ENCODE measurements at places on chromosomes 5 and 9. TPM values are rescaled to one million over a fixed set of nuclear protein-coding genes. Genes with fewer than 3 reads are reported as not detected.

SPINK7 gene
- not detected for total RNA-seq

OR13C5 gene
- total RNA-seq = not detected

IGFBPL1 gene
- total RNA-seq = not detected

NEURL1B gene
- total RNA-seq = 1.2 TPM

PTGDS gene
- 1.3 TPM for total RNA-seq

OR1L4 gene
- total RNA-seq = not detected

LCN9 gene
- not detected for total RNA-seq

MTX3 gene
- total RNA-seq = 35.2 TPM

NACC2 gene
- 7.8 TPM for total RNA-seq

SLC24A2 gene
- total RNA-seq = not detected

PLEKHG4B gene
- total RNA-seq = not detected

NUTM2G gene
- not detected for total RNA-seq

DOCK2 gene
- 229 TPM for total RNA-seq

CARTPT gene
- not detected for total RNA-seq

DNA sequence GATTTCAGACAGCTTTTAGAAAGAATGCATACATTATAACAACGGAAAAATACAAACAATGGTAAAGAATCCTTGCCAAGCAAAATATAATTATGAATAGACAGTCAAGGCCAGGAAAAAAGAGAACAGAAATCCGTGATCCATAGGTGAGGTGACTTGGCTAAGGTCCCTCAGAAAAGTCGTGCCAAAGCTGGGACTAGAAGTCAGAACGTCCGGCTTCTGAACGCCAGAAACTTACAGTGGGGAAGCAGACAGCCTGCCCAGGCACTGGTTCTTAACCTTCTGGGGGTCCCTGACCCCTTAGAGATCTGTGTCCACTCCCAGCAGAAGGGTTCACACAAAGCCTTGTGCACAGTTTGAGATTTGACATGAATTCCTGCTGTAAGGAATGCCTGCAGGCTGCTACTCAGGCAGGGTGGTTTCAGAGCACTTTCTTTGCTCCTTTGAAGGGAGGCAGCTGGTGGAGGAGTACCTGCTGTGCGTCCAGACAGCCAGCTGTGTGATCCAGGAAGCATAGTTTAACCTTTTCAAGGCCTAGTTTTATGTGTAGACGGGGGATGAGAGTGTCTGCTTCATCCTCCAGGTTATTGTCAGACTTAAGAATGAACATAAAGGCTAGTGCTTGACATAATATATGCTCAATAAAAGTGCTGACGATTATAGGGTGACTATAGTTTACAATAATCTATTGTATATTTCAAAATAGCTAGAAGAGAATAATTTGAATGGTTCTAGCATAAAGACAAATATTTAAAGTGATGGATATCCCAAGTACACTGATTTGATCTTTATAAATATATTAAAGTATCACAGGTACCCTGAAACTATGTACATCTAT lies 852 bp downstream of the ARHGEF37 start:
- ATAC-seq = no peak

DNA sequence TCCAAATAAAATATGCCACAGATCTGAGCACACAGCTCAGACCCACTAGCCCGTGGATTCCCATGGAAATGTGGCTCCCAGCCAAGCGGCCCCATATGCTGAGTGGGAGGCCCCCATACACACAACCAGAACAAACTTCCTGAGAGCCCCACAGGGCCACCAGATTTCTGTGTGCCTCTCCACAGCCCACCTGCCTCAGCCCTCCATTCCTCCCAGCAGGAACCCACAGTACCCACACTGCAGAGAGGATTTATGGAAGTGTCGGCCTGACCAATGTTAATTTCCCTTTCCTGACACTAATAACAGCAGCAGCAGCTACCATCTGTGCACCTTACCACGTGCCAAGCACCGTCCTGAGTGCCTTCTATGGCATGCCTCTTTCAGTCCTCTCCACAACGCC lies 99.3 kb upstream of the SPOCK1 start:
- ATAC-seq = no peak

DNA sequence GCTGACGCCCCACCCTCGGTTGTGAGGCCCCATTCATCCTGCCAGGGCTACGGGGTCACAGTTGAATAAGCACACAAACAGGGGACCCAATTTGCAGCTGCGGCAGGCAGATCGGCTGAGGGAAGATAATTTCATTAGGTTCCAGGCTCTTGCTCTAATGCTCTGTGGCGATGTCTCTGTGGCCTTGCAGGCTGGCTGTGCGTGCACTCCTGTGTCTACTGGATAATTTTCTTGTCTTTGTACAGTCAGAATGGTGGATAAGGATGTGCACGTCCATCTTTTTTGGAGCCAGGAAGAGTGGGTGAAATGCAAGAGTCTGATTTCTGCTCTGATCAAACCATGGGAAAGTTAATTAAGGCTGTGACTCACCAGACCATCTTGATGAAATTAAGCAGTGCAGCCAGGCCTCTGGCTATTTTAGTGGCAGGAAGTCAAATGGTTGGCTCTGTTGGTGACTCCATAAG lies 39.2 kb downstream of the NSG2 start:
- no peak for ATAC-seq

- no peak for ATAC-seq
Measured at GRCh38 chr5:139117342-139117884, 80.8 kb downstream of the SIL1 start.

DNA sequence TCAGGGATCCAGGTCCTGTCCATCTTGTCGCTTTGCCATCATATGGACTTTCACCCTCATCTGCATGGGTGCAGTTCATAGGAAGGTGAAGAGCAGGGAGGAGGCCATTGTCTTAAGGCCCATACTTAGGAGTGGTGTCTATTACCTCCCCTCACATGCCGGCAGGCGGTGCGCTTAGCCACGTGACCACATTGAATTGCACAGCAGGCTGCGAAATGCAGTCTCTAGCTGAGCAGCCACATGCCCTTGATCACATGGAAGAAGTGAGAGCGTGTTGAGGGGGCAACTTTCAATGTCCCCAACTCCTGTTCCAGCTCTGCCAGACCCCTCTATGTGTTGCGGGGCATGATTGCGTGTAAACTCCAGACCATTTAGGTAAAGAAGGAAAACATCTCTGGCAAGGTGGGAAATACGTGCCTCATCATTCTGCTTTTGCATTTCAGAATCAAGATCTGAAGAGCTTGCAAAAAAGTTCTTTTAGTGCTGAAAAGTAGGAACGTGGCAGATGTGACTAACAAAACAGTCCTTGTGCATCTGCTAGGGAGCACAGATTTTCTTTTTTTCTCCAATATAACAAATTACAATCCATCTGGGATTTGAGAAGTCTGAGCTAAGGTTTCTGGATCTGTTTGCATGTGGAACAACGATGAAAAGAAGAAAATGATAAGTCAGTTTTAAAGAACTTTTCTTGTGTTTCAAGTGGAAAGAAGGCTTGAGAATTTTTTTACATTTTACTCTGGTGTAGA lies 34.4 kb downstream of the ROPN1L start:
- no peak for ATAC-seq

GRCh38 chr9:13027879-13028278 lies 251.6 kb downstream of the MPDZ start:
- ATAC-seq = no peak

GRCh38 chr5:36875790-36876298 lies 725 bp upstream of the NIPBL start:
- ATAC-seq = peak; percentile 63

GRCh38 chr9:127030814-127031740 lies 91.4 kb downstream of the ANGPTL2 start:
- no peak for ATAC-seq

DNA sequence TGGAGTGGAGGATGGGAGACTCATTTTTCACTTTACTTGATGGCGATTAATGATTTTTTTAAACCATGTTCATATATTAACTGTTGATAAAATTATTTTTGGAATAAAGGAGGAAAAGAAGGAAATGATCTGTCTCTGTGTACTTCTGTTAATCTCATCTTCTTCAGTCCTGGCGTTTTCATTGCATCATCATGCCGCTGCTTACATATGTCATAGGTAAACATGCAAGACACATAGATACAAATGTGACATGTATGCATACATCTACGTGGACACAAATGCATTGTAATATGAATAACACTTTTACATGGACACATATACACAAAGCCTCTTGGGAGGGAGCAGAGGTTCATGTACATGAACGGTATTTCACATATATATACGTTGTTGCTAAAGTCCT lies 10.0 kb downstream of the TMEM174 start:
- ATAC-seq = no peak

DNA sequence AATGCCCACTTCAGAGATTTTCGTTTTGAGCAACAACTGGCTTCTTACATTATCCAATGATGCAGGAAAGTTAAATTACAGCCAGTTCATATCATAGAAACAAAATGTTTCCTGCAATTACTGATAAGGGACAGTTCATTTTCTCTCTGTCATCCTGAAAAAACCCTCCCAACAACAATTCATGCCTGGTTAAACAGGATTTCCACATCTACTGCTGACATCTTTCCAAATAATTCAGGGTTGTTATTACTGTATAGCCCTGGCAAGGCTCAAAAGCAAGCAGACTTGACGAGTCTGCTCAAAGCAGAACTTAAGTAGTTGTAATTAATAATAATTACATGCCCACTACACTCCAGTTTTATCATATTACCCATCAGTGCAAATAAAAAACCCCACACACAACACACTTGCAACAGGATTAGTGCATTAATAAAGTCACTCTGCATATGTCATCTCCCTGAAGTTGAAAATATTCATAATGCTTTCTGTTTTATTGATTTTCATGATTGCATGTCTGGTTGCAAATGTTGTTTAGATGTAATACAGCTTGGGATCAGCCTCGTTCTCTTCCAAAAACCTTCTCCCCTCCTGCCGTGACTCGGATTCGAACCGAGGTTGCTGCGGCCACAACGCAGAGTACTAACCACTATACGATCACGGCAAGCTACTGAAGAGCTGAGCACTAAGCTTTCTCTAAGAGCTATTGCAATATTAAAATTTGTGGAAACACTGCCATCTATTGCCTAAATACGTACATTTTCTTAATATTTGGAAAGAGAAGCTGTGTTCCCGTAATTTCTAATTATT lies 119.6 kb upstream of the NFIB start:
- no peak for ATAC-seq

DNA sequence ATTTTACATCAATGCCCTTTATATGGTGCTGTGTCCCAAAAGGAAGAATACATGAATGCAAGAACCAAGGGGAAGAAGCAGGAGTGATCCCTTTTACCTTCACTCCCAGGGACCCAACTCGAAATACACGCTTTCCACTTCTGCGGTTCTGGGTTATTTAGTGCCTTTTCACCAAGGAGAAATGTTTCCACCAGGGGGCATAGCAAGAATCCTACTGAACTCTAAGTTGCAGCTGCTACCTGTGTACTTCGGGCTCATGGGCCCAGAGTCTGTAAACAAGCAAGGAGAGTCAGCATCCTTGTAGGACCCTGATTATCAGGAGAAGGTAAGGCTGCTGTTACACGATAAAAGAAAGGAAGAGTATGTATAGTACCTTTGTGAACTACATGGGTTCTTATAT lies 45.7 kb downstream of the DPYSL3 start:
- ATAC-seq = no peak

GRCh38 chr5:135426102-135427082 lies 20.8 kb downstream of the DCANP1 start:
- peak; percentile 61 for ATAC-seq

DNA sequence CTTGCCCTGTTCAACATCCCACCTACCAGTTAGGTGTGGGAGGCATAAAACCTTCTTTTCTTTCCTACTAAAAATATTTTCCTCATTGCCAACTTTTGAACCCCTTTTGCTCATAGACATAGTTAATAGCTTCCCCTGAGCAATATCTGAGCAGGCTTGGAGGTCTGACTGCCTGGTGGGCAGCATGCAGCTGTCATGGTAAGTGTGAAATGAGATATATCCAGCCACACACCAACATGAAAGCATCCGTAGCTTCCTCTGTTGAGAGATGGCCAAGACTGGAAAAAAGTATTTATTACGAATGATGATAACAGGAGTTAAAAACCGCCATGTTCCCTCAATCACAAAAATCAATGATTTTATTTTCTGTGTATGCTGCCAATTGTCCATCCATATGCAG lies 190.1 kb downstream of the TMEM38B start:
- ATAC-seq = no peak

DNA sequence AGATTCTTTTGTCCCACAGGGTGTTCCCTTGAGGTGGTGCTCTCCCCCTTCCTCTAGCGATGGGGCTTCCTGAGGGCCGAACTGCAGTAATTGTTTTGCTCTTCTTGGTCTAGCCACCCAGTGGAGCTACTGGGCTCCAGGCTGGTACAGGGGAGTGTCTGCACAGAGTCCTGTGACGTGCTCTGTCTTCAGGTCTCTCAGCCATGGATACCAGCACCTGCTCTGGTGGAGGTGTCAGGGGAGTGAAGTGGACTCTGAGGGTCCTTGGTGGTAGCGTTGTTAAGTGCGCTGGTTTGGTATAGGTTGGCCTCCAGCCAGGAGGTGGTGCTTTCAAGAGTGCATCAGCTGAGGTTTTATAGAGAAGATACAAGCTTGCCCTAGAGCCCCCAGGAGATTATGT lies 20.4 kb upstream of the CEP72 start:
- ATAC-seq = no peak

- ATAC-seq = no peak
Measured at GRCh38 chr9:79164406-79164805, 407.4 kb upstream of the TLE4 start.

GRCh38 chr5:83331842-83332241 lies 139.7 kb upstream of the VCAN start:
- ATAC-seq = no peak

- ATAC-seq = no peak
Measured at GRCh38 chr5:42490831-42491230, 67.6 kb downstream of the GHR start.

GRCh38 chr5:96350678-96351077 lies 82.4 kb downstream of the PCSK1 start:
- no peak for ATAC-seq

DNA sequence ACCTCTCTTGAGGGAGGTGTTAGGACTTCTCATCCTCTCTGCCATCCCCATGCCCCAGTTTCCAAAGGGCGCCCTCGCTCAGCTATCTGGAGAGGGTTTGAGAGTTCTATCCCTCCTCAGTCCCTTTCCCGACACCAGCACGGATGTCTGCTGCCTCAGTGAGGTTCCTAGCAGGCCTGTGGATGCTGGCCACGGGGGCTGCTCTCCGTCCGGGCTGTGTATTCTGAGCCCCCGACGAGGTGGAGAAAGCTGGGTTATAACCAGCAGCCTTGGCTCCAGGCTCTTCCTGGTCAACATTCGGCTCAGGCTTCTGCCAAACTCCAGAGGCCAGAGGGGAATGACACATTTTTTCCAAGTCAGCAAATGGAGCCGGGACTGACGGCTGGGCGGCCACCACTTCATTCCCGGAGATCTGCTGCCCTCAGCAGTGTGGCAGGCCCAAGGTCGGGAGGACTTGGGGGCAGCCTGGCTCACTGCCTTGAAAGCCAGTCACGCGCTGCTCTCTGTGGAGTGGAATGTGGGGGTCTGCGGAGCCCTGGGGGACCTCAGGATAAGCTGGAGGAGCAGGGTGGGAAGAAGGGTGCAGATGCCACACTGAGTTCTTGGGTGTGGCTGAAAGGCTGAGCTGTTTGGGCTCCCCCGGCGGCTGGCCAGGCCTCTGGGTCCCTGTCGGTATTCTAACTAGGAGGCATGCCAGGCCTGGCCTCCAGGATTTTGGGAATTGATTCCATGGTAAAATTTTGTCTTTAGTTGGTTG lies 27.4 kb downstream of the PTPA start:
- peak; percentile 2 for ATAC-seq

GRCh38 chr5:62214701-62215100 lies 91.3 kb upstream of the KIF2A start:
- peak; percentile 90 for ATAC-seq

- no peak for ATAC-seq
Measured at GRCh38 chr9:109122726-109123621, 3.2 kb upstream of the TMEM245 start.

All from activated T-helper 17 cell treated with anti-CD3 and anti-CD28 coated beads, Interleukin-2, amount 50 U/mL, for 72 hours (primary cell).